GM04504 (cell line): ENCODE measurements at places on chromosomes 7 and 10.

- no peak for DNase-seq
Measured at GRCh38 chr7:143507534-143508055, 29.9 kb downstream of the TAS2R41 start.

DNA sequence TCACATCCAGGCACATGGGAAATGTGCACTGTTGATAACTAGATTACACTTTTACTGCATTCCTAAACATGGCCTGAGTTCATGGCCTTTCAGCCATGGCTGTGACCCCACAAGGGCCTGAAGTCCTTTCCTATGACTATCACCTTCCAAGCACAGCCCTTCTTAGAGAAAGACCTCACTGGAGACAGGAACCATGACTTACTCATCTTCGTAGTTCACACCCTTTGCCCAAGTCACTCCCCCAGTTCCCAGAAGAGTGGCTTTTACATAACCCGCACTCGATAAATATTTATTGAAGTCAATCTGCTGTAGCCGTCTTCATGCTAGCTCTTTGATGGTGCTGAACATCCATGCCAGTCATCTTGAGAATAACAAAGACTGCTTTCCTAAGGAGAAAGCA lies 632.5 kb upstream of the NRP1 start:
- no peak for DNase-seq

GRCh38 chr7:7670490-7670889 lies 29.9 kb downstream of the UMAD1 start:
- DNase-seq = no peak

- DNase-seq = no peak
Measured at GRCh38 chr7:22566176-22566575, 66.2 kb upstream of the STEAP1B start.

DNA sequence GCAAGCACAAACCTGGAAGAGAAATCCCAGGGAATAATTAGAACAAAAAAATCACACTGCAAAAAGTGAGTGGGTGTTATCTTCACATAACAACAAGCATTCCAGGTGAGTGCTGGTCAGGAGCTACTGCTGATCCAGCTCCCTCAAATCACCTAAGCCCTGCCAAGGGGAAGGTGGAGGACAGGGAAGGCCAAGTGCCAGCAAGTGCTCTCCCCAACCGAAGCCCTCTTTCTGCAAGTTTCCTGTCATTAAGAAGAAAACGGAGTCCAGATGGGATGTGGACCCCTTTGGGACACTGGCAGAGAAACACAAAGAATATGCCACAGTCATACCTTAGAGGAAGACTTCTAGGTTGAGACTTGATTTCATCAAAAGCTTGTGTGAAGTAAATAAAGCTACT lies 933.0 kb upstream of the ZNF722 start:
- no peak for DNase-seq

- DNase-seq = no peak
Measured at GRCh38 chr7:100676501-100677306, 3.2 kb downstream of the GNB2 start.

DNA sequence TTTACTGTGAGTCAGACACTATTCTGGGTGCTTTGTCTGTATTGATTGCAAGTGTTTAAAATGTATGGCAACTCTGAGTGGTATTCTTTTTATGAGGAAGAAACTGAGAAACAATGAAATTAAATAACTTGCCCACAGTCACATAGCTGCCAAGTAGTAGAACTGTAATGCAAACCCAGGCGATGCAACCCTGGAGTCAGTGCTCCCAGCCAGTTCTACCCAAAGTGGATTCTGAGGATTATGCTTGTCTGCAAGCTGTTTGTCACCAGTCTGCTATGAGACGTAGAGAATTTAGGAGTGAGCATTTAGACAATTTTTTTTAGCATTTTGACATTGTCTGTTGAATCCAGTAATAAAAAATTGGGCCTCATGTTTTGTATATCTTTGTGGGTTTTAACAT lies 306.0 kb upstream of the LRGUK start:
- DNase-seq = no peak

- no peak for DNase-seq
Measured at GRCh38 chr10:22460101-22460500, 114.8 kb downstream of the SPAG6 start.

DNA sequence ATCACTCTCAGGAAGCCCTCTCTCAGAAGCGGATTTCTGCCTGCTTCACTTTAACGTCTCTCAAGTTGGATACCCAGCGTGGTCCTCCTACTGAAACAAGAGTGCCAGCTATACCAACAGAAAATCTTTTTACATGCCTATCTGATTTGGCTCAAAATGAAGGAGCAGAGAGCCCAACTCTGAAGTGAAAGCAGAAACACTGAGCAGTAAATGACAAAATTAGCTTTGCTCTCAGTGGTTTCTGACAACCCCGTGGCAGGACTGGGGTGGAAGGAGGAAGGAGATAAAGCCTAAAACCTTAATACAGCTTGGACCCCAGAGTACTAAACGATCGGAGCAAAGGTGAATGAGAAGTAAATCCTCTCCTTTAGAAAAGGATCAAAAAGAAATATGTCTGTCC lies 25.1 kb upstream of the GPR37 start:
- no peak for DNase-seq

DNA sequence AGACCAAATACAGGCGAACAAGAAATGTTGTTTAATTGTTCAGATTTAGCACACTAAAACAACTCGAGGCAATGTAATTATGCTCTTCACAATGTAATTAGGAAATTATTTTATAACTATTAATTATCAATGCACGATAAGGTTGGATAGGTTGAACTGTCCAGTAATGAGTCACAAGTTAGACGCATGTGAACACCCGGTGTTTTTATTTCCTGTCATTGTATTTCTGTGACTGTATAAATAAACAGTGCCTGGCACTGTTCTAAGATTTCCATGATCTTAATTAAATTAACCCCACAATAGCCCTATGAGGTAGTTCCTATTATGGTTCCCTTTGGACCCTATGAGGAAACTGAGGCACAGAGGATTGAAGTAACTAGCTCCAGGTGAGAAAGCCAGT lies 26.2 kb downstream of the C10orf105 start:
- DNase-seq = no peak

- DNase-seq = no peak
Measured at GRCh38 chr7:91109200-91109599, 155.0 kb upstream of the FZD1 start.

- DNase-seq = no peak
Measured at GRCh38 chr10:132684164-132684891, 101.6 kb downstream of the NKX6-2 start.
